Activated T-cell treated with anti-CD3 and anti-CD28 coated beads, Interleukin-2, amount 50 U/mL, for 72 hours (primary cell): ENCODE measurements at places on chromosomes 11 and 22. TPM values are rescaled to one million over a fixed set of nuclear protein-coding genes. Genes with fewer than 3 reads are reported as not detected.

Gene MS4A3
- total RNA-seq, result not detected

DNA sequence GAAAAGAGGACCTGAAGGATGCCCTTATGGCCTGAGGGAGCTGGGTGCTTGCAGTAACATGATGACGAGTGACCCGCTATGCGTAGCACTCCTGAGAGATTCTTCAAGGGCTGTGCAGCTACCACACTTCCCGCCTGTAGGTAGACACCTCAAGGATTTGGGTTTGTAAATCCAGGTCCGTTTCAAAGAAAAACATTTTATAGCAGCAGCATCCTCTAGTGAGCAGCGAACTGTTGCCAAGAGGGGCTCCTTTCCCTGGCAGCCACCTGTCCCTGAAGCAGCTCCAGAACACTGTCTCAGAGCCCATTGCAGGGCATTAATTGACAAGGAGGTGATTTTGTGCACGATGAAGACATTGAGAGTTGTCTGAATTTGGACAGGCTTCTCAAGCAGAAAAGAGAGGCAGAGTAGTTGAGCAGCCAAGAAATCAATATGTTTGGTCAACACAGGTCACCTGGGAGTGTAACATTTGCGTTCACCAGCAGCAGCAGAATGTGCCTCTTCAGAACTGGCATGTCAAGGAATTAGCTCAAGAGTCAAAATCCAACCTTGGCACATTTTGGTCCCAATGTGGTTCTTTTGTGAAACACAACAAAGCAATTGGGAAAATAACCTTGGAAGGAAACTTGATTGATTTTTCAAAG is 209.8 kb upstream of the MTNR1B start:
- no peak for DNase-seq
- no peaks in the 10 kb centered on the region for H3K4me1 ChIP-seq
- no peaks in the 10 kb centered on the region for H3K36me3 ChIP-seq
- no peak overlapping the region for H3K4me3 ChIP-seq
- no peak overlapping the region for H3K27ac ChIP-seq

DNA sequence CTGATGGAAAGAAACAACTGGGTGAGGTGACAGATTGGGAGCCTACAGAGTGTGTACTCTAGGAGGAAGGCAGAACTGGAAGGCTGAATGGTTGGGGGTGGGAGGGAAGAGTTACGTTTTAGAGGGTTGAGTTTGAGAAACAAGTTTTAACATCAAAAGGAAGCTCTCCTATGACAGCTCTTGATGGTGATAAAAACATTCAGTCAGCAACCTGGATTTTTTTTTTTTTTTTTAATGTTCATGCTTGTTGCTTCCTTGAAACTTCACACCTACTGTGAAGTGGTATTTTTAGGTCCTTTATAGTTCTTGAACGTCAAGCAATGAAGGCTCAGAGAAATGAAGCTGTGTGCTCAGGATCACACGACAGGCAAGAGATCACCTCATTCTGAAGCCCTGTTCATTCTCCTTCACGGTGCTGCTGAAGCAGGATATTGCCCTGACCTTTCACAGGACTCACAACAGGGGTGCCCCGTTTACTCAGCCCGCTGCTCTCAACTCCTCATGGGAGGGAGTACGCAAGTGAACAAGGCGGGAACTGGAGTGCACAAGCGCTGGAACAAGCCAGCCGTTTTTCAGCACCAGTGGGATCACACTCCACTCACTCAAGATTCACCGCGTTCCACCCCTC is 1.6 kb upstream of the TMEM109 start:
- H3K4me3 ChIP-seq, result peak overlapping the region; percentile 96
- peaks cover 75% of the 10 kb centered on the region for H3K4me1 ChIP-seq
- peak; percentile 33 for DNase-seq
- H3K27ac ChIP-seq, result peak overlapping the region; percentile 8

- peaks cover 13% of the 10 kb centered on the region for H3K27me3 ChIP-seq
- no peak overlapping the region for H3K4me3 ChIP-seq
- H3K27ac ChIP-seq, result no peak overlapping the region
- peaks cover 21% of the 10 kb centered on the region for H3K4me1 ChIP-seq
Measured at GRCh38 chr11:128920666-128921065, 22.0 kb downstream of the TP53AIP1 start.

GRCh38 chr11:1409108-1409851 is 19.5 kb downstream of the BRSK2 start:
- no peak for DNase-seq
- H3K36me3 ChIP-seq, result no peaks in the 10 kb centered on the region
- H3K4me1 ChIP-seq, result no peaks in the 10 kb centered on the region
- no peaks in the 10 kb centered on the region for H3K27me3 ChIP-seq
- H3K27ac ChIP-seq, result no peak overlapping the region
